ENCODE measurements at places on chromosomes 3 and 15.

- DNase-seq = peak; percentile 47
Observed at GRCh38 chr15:31487811-31488436, 161.3 kb downstream of the KLF13 start.

GRCh38 chr3:137471558-137472204, 292.4 kb upstream of the SOX14 start:
- no peak for DNase-seq

- no peak for DNase-seq
Observed at GRCh38 chr15:90142216-90143165, 40.2 kb upstream of the IDH2 start.

DNA sequence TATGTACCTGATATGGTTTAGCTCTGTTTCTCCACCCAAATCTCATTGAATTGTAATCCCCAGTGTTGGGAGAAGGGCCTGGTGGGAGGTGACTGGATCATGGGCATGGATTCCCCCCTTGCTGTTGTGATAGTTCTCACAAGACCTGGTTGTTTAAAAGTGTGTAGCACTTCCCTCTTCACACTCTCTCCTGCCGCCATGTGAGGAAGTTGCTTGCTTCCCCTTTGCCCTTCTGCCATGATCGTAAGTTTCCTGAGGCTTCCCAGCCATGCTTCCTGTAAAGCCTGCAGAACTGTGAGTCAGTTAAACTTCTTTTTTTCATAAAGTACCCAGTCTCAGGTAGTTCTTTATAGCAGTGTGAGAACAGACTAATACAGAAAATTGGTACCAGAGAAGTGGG, 93.1 kb downstream of the C3orf70 start:
- DNase-seq = no peak

DNA sequence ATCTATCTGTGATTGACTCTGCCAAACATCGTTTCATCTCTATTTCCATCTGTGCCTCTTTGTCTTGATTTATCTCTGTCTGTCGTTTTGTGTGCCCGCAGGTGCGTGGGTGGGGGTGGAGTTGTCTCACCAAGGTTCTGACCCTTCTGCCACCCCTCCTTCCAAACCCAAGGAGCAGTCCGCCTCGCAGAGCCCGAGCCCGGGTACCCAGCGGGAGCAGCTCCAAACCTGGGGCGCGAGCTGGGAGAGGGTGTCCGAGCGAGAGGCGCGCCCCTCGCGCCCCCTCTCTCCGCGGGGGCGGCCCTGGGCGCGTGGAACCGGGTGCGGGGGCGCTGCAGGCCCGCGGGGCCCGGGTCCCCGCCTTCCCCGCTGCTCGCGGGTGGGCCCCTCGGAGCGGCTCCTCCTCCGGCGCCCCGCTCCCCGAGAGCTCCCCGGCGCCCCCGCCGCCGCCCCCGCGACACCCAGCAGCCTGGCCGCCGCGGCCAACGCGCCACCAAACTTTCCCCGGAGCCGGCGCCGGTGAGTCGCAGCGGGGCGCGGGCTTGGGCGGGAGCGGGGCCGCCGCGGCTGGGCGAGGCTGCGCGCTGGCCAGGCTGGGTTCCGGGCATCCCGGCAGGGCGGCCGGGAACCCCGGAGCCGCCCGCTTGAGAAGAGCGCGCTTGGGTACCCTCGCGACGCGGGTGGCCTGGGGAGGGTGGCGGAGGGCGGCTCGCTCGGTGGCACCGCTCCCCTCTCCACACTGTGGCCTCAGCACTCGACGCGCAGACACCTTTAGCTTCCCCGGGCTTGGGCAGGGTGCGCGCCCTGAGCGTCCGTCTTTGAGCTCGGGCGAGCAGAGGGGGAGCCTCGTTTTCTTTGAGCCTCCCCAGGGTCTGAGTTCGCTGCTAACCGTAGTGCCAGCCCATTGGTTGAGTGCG, at the start of gene HRH1:
Gene HRH1 (plus strand): TSS at position 458 of the 917 bp plus-strand sequence. CDS start 104,545 bp downstream, outside the sequence.
- no peak for DNase-seq
